ENCODE measurements at places on chromosomes 3 and 15.

DNA sequence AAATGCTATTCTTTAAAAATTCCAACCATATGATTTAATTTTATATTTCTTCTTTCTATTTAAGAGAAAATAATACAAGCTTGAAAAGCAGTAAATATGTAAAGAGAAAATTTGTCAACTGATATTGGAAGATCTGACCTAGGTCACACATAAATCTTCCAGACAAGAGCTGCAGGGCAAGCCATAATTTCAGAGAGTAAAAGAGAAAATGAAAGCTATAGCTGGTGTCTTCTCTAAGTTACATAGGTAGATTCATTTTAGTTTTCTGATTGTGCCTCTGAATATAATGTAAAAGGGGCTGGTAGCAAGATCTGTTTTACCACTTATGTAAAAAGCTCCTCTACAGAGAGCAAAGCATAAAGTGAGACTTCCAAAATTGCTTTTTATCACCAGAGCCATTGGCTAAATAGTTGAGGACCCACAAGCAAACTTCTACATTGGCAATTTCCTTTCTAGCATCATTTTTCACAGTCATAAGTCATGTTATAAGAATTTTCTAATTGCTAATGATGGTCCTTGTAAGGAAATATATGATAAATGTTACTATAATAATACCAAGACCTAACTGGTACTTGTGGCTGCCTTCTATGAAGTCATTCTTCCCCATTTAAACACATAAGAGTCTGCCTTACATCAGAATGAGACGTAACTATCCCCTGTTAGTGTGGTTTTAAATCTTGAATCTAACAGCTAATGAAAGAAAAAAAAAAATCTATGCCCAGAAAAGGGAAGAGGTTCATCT lies 80.8 kb upstream of the SKOR1 start:
- DNase-seq = no peak

DNA sequence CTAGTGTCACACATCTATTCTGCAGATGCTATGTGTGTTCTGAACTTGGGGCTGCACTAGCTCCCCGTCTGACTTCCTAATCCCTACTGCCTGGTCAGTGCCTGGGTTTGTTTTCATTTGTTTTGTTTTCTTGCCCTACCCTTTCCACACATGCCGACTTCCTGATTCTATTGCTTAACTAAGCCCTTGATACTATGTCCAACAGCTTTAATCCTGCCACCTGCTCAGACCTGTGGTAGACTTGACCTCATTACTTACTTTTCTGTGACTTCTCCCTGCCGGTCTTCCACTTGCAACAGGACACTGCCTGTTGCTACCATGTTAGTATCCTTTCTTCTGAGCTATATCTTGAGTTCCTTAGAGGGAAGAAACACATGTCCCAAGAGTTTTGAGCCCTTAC lies 39.3 kb upstream of the CEMIP start:
- DNase-seq = no peak

DNA sequence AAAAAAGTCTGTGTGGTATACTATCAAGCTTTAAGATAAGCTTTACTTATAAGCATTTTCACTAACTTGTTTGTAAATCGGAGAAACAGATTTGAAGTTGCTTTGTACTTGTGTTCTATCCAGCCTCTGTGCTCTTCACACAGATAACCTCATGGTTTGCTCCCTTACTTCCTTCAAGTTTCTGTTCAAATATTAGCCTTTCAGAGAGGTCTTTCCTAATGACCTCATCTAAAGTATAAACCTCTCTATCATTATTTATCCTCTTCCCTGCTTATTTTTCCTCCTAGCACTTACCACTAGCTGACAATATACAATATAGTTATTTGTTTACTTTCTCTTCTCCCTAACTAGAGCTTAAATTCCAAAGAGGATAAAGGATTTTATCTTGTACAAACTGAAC lies 180.0 kb downstream of the CBLB start:
- DNase-seq = no peak

- DNase-seq = no peak
These were observed at the start of gene COLQ for GRCh38 chr3:15521573-15521965. TSS of gene COLQ (minus strand) at chr3:15521706. CDS start at chr3:15521625, 81 bp downstream.

- no peak for DNase-seq
These were observed 55.4 kb downstream of the OCA2 start for GRCh38 chr15:28043691-28044091.

- no peak for DNase-seq
These were observed 127.1 kb downstream of the MEGF11 start for GRCh38 chr15:66126456-66126855.

DNA sequence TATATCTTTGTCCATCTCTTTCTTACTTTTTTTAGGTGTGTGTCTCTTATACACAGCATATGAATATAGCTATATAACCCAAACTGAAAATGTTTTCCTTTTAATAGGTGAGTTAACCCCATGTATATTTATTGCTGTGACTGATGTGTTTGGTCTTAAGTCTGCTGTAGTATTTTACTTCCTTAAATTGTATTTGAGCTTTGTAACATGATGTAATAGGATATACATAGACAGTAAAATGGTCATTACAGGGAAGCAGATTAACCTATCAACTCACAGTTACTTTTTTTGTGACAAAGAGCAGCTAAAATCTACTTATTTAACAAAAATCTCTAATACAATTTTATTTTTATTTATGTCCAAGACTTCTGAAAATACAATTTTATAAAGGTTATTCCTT lies 51.8 kb upstream of the CDAN1 start:
- no peak for DNase-seq

DNA sequence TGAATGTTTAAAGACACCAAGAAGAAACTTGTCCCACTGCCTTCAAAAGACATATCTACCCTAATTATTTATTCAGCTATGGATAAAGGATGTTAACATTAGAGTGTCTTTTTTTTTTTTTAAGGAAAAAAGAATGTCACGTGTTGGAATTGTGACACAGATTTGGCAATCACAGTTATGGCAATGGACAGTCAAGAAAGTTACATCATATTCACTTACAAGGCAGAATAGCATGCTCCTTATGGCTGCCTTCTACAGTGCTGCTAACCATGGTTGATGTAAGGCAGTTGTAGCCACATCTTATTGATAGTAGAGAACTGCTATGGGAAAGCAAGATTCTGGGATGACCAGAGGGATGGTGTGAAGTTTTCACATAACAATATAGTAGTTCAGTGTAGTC lies 128.8 kb upstream of the ZBTB20 start:
- DNase-seq = no peak

- DNase-seq = no peak
These were observed 33.8 kb downstream of the RYR3 start for GRCh38 chr15:33344530-33344929.

- no peak for DNase-seq
These were observed 118.7 kb downstream of the PDE8A start for GRCh38 chr15:85100186-85100937.
